ENCODE measurements at places on chromosomes 2 and 18. TPM values are rescaled to one million over a fixed set of nuclear protein-coding genes. Genes with fewer than 3 reads are reported as not detected.

SCN7A gene
- total RNA-seq, result 0.11 TPM

CPO gene
- total RNA-seq, result 0.66 TPM

DNAH6 gene
- total RNA-seq, result 0.09 TPM

KCNE4 gene
- total RNA-seq, result 0.20 TPM

TRIM54 gene
- total RNA-seq, result 4.6 TPM

SLC9A4 gene
- total RNA-seq, result not detected

ZNF892 gene
- 13.3 TPM for total RNA-seq

SERPINB7 gene
- not detected for total RNA-seq

LRRC30 gene
- total RNA-seq, result not detected

GPR35 gene
- 1.4 TPM for total RNA-seq

MOGAT1 gene
- not detected for total RNA-seq

CHAC2 gene
- 10.7 TPM for total RNA-seq

RAPGEF4 gene
- total RNA-seq, result 1.4 TPM

TBC1D8 gene
- 16.6 TPM for total RNA-seq

FBXO36 gene
- 3.4 TPM for total RNA-seq

WNT10A gene
- not detected for total RNA-seq

IL18RAP gene
- total RNA-seq, result not detected

PLEKHA3 gene
- 23.5 TPM for total RNA-seq

GCA gene
- total RNA-seq, result 31.0 TPM

CERKL gene
- not detected for total RNA-seq

FABP1 gene
- not detected for total RNA-seq

MRO gene
- total RNA-seq, result 0.57 TPM

DES gene
- total RNA-seq, result 3.0 TPM

CELF4 gene
- total RNA-seq, result 1.5 TPM

DNAH7 gene
- 0.09 TPM for total RNA-seq

CTLA4 gene
- not detected for total RNA-seq

CRYGD gene
- not detected for total RNA-seq

FAP gene
- not detected for total RNA-seq

CAPN14 gene
- 0.07 TPM for total RNA-seq

ANKRD30B gene
- total RNA-seq, result not detected

RAB17 gene
- total RNA-seq, result 31.9 TPM

RFTN2 gene
- 0.28 TPM for total RNA-seq
